ENCODE measurements at places on chromosomes 2 and 18.

GRCh38 chr18:76932026-76932819 is 109.9 kb downstream of the ZNF236 start:
- DNase-seq, result no peak

DNA sequence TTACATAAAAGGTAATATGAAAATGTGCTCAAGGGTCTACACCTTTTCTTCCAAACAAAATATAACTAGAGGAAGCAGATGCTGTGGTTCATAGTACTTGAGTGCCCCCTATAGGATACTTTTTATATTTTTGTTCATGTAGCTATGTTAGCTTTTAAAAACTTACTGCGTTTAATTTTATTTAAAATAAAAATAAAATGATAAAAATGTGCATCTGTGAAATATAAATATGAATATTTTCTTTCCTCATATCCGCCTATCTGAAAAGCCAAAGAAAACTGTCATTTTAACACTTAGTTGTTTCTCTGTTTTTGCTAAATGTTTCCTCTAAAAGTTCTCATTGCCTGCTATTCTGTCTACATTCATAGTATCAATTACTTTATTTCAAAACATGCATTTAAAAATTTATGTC is 9.6 kb upstream of the LRP1B start:
- DNase-seq, result no peak

GRCh38 chr2:44778671-44779476 is 162.6 kb upstream of the SIX3 start:
- DNase-seq, result no peak

GRCh38 chr2:9307535-9307934 is 100.9 kb downstream of the ASAP2 start:
- DNase-seq, result no peak

DNA sequence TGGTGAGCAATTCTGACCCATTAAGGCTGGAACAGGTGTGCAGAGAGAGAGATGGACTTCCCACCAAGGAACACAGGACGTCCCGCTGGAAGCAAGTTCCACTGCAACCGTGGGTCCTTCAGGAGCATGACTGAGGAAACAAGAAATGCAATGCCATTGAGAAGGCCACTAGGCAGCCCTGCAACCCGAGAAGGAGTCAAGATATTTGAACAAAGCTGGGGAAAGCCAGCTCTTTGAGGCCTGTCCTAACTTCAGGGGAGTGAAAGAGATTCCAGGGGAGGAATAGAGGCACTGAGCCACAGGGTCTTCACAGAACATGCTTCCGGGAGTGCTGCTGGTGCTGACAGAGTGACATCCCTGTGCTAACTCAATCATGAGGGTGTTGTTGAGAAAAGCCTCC is 153.8 kb upstream of the ZNF236 start:
- no peak for DNase-seq

GRCh38 chr18:435940-436339 is 64.6 kb downstream of the COLEC12 start:
- DNase-seq, result no peak

- no peak for DNase-seq
Measured at GRCh38 chr2:96945014-96945413, 41.4 kb downstream of the FAM178B start.

- DNase-seq, result no peak
Measured at GRCh38 chr2:132884705-132885104, 214.7 kb upstream of the LYPD1 start.

All from stimulated activated CD8-positive, alpha-beta memory T cell treated with anti-CD3 and anti-CD28 coated beads, Interleukin-12 subunit alpha, Interleukin-12 subunit beta, amount 100 ng/mL, for 1 hour (primary cell).